ENCODE measurements at places on chromosomes 11 and 22.

DNA sequence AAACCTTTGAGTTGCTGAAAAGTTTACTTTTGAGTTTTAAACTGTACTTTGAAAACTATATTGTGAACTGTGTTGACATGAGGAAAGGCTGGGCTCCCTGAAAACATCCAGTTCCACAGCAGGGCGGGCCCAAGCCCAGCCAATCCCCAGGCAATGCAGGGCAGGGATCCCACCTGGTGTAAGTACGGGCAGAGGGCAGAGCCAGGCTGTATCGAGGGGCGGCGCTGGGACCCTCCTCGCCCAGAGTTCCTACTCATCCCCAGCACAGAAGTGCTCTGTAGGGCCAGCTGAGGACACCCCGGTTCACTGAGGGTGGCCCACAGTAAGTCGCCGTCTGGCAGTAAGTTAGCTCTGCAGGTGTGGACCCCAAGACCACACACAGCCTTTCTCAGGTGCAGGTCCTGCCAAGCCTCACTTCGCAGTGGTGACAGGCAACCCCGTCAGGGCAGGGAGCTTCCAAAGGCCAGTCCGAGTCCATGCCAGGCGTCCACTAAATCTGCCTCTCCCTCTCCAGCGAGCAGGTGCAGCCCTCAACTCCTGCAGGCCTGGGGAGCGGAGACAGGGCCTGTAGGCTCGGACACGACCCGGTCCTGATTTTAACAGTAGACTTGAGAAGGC, 6.3 kb downstream of the RASSF7 start:
- DNase-seq = no peak

DNA sequence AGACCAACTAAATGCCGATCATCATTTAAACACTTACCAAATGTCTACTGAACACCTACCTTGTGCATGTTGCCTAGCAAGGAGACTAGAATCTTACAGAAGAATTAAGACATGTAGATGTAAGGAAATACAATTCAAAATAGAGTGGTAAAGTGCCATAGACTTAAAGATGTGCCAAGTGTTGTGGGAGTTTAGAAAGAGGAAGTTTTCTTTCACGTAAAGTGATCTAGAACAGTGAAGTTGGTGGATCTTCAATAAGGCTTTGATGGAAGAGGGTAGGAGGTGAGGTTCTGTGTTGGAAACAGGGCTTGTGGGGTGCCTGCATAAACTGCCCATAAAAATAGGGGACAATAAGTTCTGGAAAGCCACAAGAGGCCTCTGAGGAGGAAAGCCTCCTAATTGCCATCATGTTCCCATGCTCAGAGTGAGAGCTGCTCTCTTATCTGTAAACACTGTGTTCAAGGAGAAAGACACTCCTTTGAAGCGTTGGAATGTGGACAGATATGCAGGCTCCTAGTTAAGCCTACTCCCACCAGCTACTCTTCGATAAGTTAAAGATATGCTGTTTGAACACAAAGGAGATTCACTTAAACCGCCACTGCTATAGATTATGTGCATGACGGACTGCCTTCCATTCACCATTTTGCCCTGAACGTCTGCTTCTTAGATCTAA, 66.7 kb downstream of the HSD17B12 start:
- no peak for DNase-seq

GRCh38 chr11:98411777-98412176, 609.0 kb upstream of the CNTN5 start:
- no peak for DNase-seq

- no peak for DNase-seq
Measured at GRCh38 chr11:126526471-126526870, 171.0 kb downstream of the ST3GAL4 start.

DNA sequence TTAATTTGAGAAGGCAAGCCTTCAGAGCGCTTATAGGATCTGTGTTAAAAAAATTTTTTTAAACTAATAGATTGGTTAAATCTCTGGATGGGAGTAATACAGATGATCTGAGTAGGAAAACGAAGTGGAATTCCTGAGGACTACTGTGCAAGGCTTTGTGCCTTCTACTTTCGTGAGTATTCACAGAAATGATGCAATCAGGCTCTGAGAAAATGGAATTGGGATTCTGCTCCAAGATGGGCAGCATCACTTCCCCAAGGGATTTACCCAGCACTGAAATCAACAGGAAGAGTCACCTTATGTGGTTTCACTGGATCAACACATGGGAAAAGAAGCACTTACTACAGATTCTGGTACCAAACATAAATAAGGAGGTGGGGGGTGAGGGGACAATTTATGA, 12.5 kb downstream of the KMT5B start:
- DNase-seq = no peak

DNA sequence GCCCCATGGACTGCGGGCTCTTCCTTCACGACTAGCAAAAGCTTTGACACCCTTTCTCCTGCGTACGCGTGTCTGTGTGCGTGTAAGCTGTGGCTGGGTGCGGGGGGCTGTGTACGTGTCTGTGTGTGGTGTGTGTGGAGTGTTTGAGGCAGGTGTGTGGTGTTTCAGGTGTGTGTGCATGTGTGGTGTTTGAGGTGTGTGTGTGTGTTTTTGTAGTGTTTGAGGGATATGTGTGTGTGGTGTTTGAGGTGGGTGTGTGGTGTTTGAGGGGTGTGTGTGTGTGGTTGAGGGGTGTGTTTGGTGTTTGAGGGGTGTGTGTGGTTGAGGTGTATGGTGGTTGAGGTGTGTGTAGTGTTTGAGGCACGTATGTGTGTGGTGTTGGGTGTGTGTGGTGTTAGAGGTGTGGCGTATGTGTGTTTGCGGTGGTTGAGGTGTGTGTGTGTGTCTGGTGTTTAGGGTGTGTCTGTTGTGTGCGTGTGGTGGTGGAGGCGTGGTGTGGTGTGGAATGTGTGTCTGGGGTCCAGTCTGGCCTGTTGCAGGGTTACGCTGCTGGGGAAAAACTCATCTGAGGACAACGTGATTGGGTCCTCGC, 687 bp upstream of the ARSA start:
- no peak for DNase-seq

DNA sequence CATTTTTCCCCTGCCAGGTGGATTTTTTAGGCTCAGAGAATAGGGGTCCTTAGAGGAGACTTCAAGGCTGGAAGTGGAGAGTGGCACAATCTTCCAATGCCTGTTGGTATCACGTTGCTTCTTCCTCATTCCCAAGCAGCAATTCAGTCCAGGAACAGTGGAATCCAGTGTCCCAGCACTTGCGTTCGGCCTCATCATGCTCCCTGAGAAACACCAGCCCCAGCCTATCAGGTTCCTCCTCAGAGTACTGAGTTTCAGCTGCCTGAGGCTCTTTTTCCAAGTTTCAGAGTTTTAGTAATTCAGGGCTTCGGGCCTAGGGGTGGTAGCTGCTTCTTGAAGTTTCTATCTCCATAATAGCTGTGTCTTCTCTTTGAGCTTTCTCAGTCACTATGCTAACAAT, 31.9 kb upstream of the NRGN start:
- DNase-seq = no peak

- no peak for DNase-seq
Measured at GRCh38 chr11:79342686-79343085, 98.1 kb downstream of the TENM4 start.

- DNase-seq = peak; percentile 19
Measured at GRCh38 chr11:70471254-70471653, 72.9 kb downstream of the CTTN start.

- DNase-seq = no peak
Measured at GRCh38 chr22:44147821-44148574, 32.7 kb upstream of the PARVG start.

DNA sequence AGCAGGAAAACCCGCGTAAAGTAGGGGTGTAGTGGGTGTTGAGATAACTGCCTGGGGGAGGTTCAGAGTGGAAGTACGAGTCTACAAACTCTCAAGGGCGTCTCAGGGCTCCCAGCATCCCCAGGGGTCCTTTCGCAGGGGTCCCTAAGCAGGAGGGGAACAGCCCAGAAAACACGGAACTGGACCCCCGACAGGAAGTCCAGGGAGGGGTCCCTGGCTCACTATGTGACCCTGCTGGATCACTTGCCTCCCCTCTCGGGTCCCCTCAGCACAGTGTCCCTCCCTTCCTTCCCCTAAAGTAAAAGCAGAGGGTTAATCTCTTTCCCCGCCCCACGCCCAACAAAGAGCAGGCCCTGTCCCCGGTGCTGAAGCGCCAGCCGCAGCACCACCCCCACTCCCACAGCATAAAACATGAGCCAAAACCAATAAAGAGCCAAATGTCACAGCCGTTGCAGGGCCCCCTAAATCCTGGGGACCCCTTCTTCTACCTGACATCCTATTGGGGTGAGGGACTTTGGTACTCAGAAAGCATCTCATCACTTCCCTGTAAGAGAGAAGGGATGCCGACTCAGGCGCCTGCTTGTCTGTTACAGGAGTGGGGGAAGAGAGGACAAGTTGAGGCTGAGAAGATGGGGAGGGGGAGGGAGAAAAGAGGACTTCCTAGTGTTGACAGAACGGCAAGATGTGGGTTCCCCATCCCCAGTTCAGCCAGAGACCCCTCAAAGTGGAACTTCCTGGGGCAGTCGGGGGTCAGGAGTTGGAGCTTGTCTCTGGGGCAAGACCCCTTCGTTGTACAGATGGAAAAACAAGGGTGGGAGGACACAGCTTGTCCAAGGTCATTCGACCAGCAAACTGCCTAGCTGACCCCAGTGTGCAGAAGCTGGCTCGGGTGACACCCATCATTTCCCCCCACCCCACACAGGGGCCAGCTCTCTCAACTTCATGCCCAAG, 1.4 kb upstream of the NEFH start:
- DNase-seq = no peak

- DNase-seq = no peak
Measured at GRCh38 chr11:75561426-75562047, 516 bp upstream of the SERPINH1 start.
